ENCODE measurements at places on chromosomes 7 and 10. TPM values are rescaled to one million over a fixed set of nuclear protein-coding genes. Genes with fewer than 3 reads are reported as not detected.
A peak's percentile ranks its signal among the peaks of the same experiment; 100 is the strongest.

DNA sequence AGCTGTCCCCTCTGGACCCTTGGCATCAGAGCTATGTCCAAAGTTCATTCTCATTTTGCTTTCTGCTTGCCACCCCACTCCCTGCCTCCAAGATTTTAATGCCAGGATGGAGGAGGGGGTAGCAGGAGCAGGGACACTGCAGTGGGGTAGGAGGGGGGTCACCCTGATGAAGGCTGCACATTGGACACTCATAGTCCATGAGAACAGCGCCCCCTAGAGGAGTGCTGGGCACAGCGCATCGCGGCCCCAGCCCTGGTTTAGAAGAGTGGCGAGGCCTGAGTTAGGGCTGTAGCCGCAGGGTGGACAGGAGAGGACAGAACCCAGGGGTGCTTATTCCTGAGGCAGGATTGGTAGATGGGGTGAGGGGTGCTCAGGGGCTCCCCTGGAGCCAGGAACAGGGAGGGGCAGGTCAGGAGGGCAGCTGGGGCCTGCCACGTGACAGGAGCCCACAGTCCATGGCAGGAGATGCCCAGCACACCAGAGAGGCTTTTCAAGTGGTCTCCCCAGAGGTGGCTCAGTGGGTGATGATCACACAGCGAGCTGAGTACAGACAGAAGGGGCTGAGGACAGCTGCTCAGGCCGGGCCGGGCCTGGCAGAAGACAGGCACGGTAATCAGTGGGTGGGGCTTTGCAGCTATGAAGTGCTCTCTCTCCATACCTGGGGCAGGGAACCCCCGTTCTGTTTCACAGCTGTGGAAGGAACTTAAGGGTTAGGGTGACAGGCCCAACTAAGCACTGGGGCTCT, 71.4 kb downstream of the NEURL1 start:
- no peak for DNase-seq

The CYP26C1 gene
- polyA plus RNA-seq = not detected

DNA sequence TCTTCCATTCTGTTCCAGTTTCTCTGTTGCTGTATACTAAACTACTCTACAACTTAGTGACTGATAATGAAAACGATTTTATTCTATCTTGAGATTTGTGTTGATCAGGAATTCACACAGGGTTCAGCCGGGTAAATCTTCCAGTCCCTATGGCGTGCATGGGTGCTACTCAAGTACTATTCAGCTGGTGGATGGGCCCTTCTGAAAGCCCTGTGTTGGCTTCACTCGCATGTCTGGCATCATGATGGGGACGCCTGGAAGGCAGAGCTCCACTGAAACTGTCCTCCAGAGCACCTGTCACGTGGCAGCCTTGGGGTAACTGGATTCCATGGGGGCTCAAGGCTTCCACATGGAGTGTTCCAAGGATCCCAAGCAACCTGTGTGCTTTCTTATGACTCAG, 86.0 kb upstream of the ZMIZ1 start:
- DNase-seq = no peak

GRCh38 chr10:37379991-37380390, 254.6 kb downstream of the ANKRD30A start:
- no peak for DNase-seq

DNA sequence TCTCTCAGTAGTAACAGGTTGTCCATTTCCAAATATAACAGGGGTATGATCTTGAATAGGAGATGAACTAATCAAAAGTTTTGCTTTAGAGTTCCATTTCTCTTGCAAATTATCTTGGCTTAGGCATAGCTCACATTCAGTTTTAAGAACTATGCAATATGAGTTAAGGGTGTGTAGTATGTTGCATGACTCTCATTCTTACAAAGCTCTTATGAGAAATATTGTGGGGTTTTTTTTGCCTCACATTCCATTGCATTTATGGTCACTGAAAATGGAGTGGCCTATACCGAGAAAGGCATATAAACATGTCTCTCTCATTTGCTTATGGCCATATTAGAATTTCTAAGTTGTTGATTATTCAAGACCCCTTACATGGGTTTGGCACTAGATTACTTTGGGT, 48.5 kb upstream of the LAMB1 start:
- no peak for DNase-seq

GRCh38 chr10:60572511-60573194, 183.0 kb upstream of the ANK3 start:
- peak; percentile 51 for DNase-seq

- DNase-seq = no peak
These were observed 104.8 kb upstream of the ZNF32 start for GRCh38 chr10:43753397-43754061.

The MUC12 gene
- polyA plus RNA-seq = 0.48 TPM

DNA sequence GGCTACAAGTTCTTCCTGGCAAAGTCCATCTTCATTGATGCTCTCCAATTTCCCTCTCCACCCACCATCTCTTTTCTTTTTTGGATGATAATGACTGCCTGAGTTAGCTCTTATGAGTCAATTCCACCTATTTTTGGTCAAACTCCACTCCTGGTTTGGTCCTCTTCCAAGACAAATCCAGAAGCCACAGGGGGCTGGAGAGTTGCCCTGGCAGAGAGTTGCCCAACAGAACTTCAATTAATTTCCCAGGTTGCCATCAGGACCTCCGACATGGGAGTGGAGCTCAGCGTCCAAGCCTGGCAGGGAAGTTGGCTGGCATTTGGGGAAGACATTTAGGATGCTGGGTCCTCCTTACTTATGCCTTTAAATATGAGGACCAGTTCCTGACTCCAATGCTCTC, 29.2 kb upstream of the KCNMA1 start:
- DNase-seq = no peak

- DNase-seq = no peak
These were observed 80.4 kb downstream of the UBE3C start for GRCh38 chr7:157219154-157219553.

The TUBAL3 gene
- polyA plus RNA-seq = 0.20 TPM

DNA sequence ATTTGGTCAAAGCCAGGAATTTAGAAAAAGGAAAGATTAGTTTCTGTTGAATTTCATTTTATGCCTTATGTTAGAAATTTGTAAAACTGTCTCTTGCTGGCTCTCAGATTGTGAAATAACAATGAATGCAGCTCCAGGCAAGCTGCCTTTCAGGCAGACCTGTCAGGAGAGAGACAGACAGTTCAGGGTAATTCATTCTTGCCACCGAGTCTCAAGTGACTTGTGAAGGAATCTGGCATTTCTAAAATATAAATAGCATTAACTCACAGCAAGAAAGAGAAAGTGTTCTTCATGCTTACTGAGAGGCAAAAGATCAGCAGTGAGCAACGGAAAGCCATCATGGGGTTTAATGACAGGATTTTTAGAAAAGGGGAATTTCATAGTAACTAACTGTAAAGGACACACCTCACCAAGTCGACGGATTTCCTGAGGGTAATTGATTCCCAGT, 442.3 kb upstream of the AKR1E2 start:
- DNase-seq = no peak

The CACNB2 gene
- polyA plus RNA-seq = 1.5 TPM

The PDSS1 gene
- polyA plus RNA-seq = 8.0 TPM

GRCh38 chr7:74464931-74465886, 11.5 kb downstream of the GTF2IRD1 start:
- no peak for DNase-seq

The NPTX2 gene
- polyA plus RNA-seq = 7.4 TPM

DNA sequence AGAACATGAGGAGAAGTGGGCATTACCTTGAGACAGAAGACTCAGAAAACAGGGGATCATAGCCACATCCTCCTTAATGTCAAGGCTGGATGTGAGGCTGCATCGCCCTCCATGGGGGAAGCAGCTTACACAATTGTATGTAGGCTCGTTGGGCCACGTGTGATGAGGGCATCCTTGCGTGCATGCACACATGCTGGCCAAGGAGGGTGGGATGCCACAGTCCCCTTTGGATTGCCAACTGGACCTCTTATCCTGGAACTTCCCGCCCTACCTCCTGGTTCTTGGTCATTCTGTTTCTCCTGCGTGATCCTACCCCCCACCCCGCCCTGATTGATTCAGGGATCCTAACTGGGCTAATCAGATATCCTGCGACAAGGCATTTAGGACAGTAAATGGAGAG, 102.0 kb downstream of the PRKAG2 start:
- DNase-seq = no peak

DNA sequence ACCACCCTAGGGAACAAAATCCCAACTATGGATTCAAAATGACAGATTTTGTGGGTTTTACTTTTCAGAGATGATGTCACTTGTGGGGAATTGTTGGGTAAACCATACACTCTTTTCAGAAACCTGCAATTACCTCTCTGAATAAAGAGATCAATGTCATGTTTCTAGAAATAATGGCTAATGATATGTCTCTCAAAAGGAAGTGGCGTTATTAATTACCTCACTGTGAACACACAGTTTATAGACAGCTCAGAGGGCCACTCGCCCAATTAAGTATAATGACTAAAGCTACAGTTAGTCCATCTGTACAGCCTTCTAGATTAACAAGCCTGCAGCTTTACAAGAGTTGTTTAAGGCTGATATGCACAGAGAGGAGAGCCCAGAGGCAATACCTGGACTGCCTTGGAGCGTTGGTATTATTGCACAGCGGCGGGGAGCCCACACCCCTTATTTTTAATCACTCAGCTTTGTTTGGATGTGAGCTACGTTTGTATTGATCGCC, 79.5 kb downstream of the RAB11FIP2 start:
- DNase-seq = no peak

All from forelimb muscle (tissue), 1 donor.